ENCODE measurements at places on chromosomes 16 and 17.

DNA sequence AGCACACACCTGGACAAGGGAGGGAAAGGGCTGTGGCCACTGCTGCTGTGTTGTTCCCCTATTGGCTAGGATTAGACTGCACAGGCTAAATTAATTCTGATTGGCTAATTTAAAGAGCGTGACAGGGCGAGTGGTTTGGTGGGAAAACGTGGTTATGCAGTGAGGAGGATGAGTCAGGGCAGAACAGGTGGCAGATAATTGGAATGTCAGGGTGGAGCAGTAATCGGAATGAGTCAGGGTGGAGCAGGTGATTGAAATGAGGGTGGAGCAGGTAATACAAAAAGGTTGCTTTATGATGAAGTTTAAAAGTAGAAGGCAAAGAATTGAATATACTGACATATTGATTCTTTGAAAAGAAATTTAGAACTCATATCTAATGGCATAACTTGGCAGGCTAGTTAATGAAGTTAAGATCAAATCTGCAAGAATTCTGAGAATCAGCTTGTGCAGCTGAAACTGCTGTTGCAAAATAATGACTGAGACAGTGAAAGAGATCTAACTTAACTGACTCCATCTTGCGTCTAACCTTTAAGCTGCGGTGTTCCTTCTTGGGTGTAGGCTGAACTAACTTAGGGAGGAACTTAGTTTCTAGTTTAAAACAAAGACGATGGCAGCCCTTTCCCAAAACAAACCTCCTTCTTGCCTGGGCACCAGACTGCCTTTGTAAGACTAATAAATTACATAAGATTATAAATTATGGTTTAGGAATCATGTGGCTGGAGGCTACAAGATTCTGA, 174.3 kb downstream of the UTP18 start:
- DNase-seq, result no peak

DNA sequence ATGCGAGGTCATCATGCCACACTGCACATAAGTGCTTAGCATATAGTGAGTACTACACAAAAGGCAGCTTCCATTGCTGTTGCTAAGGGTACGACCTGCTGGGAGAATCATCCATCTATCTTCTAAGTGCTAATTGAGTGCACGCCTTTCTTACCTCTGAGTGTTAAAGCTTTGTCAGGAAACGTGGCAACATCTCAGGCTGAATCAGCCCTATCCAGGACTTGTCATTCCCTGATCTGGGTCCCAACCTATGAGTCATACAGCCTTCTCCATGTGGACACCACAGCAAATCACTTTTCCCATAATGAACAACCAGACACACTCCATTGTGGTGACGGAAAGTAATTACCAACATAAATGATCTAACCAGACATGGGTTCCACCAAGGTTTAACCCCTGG, 201.1 kb upstream of the MAF start:
- DNase-seq, result no peak

GRCh38 chr17:34383216-34383615, 20.2 kb upstream of the CCL1 start:
- DNase-seq, result no peak

GRCh38 chr17:17134957-17135333, 71.2 kb downstream of the PLD6 start:
- no peak for DNase-seq

DNA sequence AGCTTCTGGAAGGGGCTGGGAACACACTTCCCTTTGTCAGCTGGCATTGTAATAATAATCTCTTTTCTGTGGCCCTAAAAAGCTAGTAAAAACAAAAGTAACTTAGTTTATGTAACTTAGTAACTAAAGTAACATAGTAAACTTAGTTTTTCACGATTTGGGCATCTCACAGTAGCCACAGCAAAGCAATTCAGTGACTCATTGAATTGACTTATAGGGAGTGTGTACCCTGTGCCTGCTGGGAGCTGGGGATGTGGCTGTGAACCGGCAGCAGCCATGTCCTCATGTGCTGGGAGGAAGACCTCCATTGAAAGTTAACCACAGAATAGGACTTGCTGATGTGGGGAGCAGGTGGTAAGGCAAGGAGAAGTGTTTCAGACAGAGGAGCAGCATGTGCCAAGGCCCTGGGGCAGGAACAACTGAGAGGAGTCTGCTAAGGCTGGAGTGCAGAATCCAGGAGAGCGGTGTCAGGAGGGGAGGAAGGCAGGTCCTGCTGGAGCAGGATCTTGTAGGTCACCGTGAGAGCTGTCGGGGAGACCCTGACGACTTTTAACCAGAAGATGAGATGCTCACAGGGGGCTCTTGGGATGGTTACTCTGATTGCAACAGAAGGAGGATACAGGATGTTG, 112.8 kb downstream of the PLCG2 start:
- DNase-seq, result no peak

Measured in thoracic aorta (tissue), 2 donors.